RPMI8226 (cell line): ENCODE measurements at places on chromosomes 5 and 9.

DNA sequence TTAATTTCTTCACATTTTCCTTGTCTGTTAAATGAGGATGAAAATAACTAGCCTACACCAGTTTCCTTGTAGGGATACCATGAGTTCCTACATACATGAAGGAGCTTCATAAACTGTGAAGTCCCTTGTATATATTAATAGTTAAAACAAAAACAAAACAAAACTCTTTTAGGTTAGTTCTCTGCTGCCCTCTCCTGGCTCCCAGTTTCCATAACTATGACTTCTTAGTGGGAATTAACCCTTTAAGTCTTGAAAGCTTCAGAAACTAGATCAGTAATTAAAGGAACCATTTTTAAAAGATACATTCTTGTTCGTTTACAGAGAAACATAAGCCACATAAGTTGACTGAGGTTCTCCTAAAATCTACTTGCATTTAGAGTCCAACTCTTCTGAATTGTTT, 500.0 kb upstream of the C9orf72 start:
- peak; percentile 45 for DNase-seq

GRCh38 chr5:2227433-2227832, 344.7 kb upstream of the IRX4 start:
- DNase-seq = no peak

- DNase-seq = no peak
Observed at GRCh38 chr5:9820691-9821449, 190.7 kb upstream of the TAS2R1 start.

- DNase-seq = no peak
Observed at GRCh38 chr9:89359751-89360261, 41.5 kb downstream of the SECISBP2 start.

DNA sequence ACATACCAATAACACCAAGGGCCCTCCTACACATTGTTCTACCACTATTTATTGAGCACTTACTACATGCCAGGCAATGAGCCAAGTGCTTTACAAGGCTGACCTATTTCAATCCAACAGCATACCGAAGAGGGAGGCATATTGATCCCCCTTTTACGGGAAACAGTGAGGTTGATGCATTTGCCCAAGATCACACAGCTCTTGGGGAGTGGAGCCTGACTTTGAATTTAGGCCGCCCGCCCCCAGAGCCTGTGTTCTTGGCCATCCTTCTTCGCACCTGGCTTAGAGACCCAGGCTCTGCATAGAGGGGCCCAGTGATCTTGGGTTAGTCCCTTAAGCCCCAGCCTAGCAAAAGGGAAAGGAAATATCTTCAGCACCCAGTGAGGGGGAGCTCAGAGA, 158.1 kb upstream of the IER5L start:
- no peak for DNase-seq

DNA sequence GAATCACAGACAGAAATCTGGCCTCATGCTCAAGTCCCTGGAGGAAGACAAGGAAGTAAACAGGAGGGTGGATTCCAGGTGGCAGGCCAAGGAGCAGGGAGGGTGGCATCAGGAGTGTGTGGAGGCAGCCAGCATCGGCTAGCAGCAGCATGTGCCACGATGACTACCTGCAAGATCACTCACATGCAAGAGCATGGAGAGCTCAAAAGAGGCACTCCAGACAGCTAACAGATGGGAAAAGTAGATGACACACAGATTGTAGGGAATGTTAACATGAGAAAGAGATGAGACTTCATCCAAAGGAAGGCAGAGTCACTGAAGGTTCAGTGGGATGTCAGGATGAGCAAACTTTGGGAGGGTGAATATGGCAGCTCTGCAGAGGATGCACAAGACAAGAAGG, 104.3 kb downstream of the SEMA5A start:
- DNase-seq = no peak

GRCh38 chr9:127722055-127722745, 6.3 kb downstream of the TTC16 start:
- DNase-seq = no peak

DNA sequence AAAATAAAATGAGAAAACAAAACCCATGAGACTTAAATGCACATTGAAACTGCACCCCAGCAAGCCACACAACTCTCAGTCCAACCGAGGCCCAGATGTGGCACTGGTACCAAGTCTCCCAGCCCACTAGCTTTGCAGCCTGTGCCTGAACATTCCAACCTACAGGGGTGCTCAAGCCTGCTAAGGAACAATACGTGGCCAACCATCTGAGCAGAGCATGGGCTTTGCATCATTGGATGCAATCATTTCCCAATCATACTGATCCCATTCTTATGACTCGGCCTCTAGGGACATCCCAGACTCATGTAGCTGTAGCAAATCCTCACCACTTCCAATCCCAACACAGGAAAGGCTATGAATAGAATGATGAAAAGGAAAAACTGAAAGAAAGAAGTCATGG, 297.2 kb downstream of the SPOCK1 start:
- DNase-seq = no peak

DNA sequence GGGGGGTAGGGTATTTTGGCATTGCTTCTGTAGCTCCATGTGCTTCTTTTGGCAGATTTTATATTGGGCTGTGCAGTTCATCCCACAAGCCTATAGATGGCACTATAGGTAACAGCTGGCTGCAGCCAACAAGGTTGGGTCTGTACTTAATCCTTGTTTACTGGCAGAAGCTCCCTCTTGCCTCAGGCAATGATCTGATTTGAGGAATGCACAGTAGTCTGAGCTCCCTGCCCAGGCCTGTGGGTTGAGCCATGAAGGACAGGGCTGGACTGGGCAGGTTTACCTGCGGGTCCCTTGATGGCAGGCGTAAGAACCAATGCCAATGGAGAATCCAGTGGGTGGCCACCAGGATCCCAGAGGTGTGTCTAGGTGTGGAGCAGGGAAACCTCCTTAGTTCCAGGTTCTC, 11.7 kb upstream of the OR1J2 start:
- DNase-seq = peak; percentile 35

GRCh38 chr5:57692582-57693487, 210.2 kb upstream of the ACTBL2 start:
- peak; percentile 36 for DNase-seq

DNA sequence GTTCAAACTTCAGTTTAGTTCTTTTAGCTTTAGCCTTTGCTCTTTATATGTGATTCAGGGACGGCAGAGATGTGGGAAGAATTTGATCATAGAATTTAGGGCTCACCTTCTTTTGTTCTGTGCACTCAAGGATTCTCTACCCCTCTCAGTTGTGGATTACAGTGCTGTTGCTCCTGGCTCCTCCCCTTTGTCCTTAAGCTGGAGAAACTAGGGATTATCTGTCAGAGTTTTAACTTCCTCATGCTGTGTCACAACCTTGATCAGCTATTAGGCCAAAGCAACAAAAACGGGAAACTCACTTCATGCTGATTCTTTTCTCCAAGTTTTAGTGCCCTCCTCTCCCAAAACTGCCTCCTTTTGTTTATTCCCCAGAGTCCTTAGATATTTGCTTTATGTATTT, 13.0 kb upstream of the PCDHAC2 start:
- DNase-seq = no peak

GRCh38 chr9:18549772-18550171, 75.8 kb downstream of the ADAMTSL1 start:
- DNase-seq = no peak

DNA sequence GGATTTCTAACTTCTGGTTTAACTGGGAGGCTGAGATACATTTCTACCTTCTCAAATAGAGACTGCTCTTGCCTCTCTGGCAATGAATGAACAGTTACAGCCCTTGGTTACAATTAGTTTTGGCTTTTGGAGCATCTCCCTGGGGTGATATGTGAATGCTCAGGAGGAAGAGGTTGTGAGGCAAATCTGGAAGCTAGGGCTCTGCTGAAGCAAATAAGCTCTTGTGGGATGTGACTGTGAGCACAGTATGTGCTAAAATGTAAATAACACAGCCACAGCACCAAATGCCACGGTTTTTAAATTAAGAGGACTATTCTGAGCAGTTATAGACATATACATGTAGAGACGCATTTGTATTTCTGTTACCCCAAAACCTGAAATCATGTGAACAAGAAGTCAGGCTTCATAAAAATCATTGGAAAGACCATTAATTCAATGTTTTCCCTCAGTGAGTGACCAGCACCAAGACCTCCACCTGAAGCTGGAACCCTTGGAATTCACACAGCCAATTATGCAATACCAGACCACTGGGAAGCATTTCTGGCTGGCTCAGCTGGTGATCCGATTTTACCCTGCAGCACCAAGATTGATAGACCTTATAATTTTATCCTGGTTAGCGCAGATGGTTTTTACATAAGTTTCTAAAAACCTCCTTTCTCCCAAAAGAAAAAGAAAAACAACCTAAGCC, 3.0 kb upstream of the SLC44A1 start:
- DNase-seq = no peak

- no peak for DNase-seq
Observed at GRCh38 chr9:113590389-113590788, 126.9 kb downstream of the RGS3 start.

GRCh38 chr9:86079865-86080469, 19.4 kb downstream of the GOLM1 start:
- no peak for DNase-seq

GRCh38 chr5:74641735-74642542, 1.4 kb upstream of the ENC1 start:
- peak; percentile 48 for DNase-seq

- no peak for DNase-seq
Observed at GRCh38 chr9:105291422-105291859, 47.0 kb downstream of the SLC44A1 start.

DNA sequence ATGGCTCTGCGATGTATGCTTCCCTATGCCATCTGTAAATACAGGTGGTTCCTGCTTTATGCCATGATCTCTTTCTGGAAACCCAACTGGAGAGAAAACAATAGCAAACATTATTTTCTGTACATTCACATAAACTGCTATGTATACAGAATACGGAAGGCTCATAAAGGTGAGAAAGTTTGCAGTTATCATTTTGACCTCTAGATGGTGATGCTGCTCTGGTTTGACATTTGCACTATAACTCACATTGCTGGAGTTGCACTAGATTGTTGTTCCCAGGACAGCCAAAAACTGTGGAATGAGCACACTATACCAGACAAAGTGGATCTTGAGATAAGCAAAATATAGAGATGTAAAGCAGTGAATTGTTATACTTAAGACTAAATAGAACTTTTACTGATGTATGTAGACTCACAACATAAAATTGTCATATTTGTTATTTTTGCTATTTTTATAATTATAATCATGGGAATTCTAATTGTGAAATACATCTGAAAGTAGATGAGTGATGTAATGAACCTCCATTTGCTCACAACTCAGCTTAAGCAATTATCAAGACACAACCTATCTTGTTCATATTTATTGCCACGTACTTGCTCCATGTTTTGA, 246.5 kb downstream of the PTPRD start:
- peak; percentile 37 for DNase-seq

DNA sequence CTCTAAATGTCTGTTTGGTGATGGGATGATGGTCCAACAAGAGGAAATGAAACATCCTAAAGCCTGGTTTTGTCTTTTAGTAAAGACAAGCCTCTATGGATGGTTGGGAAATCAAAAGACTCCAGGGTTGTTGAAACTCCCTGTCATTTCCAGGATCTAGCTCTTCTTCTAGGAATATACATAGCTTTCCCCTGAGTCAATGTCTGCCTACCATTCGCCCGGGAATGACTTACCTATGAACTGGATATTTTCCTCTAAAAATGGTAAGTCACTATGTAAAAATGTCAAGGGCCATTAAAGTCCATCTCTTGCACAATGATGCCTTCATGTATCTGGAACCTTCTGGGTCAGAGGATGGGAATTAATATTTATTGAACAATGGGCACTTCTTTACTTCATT, 11.1 kb upstream of the KIF12 start:
- DNase-seq = no peak

DNA sequence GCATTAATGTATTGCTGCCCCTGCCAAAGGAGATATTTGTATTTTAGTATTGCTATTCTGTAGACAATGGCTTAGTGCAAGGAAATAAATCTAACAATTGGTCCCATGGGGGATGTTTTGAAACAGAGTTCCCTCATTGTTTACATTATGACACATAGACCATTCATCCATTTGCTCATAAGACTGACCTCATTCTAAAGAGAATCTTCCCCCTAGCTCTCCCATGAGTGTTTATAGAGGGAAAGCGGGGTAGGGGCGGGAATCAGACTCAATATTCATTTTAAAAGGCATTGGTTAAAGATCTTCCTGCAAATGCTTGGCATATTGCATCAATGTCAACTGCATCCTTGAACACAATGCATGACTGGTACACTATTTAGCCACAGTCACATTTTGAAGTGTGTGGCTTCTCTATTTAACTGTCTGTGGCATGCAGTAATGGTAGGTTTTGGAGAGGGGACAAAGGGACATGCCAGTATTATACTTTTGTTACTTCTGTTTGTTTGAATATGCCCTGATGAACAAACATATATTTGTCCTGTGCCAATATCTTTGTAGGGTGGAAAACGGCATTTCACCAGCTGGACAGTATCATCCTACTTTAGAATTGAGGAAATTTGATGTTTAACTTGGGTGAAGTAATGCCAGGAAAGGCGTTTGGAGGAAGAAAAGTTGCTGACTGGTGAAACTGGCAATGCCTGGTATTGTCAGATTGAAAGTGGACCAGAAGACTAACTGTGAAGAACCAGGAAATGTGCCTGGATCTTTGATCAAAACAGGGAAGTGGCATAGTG, 84.1 kb upstream of the MEGF10 start:
- DNase-seq = no peak

- DNase-seq = no peak
Observed at GRCh38 chr5:123598028-123598689, 86.2 kb downstream of the CSNK1G3 start.

DNA sequence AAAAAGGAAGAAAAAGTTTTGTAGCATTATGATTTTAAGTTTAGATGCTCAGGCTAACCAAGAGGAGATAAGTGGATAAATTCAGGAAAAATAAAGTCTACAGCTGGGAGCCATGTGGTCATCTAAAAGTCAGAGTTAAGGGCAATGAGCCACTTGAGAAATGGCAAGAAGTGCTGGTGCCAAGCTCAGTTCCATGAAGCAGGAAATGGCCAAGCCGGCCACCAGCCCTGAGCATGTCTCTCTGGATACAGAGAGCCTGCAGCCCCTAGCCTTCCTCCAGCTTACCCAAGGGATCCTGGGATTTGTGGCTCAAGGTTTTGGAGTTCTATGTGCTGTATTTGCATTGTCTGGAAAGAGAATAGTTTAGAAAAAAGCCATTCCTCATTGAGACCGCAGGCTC, 12.2 kb upstream of the S1PR3 start:
- no peak for DNase-seq

DNA sequence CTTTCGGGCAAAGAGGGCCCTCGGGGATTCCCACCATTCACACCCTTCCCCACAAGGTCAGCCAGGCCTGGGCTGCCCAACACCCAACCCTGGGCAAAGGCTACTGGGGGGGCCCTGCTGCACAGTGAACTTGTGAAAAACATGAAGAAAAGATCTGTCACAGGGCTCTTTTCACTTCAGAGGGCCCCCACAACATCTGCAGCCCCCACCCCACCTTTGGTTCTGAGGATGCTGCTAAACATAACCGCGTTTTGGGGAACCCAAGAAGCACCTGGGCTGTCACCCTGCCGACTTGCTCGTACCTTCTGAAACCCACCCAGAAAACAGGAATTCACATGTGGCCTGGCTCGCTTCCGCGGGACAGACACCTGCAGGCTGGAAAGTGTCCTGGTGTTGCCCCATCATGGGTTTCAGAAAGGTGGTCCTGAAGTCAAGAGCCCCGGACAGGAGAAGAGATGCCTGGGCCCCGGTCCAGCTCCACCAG, 29.3 kb downstream of the B4GALT1 start:
- no peak for DNase-seq
